Effector CD8-positive, alpha-beta T cell (primary cell): ENCODE measurements at places on chromosomes 5 and 9.

DNA sequence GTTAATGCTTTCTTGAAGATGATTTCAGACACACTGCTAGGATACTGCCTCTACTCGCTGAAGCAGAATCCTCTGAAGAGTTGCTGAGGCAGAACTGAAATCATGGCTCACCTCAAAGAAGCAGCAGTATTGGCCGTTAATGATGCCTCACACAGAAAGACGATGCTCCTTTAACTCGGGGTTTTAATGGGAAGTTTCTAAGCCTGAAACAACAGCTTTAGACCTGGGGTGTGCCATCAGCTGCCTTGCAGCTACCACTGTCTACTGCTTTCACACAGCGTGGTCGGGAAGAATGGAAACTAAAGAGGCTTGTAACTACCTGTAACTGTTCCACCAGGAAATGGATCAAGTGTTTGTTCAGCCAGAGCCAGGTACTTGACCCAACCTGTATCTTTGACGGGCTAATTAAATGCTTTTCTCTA is at the start of gene CTXN3:
CTXN3 (plus strand) TSS at position 65 of the 422 bp plus-strand sequence. CDS start 8,440 bp downstream, outside the sequence.
- DNase-seq: no peak

DNA sequence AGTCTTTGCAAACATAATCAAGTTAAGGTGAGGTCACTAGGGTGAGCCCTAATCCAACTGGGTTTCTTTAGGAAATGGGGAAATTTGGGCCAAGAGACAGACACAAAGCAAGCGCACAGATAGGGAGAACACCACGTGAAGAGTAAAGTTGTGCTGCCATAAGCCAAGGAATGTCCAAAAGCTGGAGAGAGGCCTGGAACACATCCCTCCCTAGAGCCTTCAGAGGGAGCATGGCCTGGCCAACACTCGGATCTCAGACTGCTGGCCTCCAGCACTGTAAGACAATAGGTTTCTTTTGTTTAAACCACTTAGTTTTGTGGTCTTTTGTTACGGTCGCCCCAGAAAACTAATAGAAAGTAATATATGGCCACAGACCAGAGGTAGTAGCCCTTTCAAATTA is 8.1 kb upstream of the ROR2 start:
- no peak for DNase-seq

DNA sequence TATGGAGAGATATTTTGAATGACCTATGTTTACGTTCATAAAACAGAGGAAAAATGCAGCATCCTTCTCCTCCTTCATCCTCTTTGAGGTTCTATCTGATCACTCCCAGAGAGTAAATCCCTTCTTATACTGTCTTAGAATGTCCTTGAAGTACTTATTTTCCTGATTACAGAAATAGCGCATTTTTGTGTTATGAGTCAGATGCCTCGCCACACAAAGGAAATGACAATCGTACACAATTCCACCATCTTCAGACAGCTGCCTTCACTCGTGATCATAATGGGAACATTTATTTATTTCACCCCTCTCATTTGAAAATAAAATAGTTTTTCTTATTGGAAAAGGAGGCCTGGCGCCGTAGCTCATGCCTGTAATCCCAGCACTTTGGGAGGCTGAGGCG is 2.4 kb upstream of the GLT6D1 start:
- DNase-seq: no peak

GRCh38 chr5:107670087-107670931 is 428 bp downstream of the EFNA5 start:
- no peak for DNase-seq

DNA sequence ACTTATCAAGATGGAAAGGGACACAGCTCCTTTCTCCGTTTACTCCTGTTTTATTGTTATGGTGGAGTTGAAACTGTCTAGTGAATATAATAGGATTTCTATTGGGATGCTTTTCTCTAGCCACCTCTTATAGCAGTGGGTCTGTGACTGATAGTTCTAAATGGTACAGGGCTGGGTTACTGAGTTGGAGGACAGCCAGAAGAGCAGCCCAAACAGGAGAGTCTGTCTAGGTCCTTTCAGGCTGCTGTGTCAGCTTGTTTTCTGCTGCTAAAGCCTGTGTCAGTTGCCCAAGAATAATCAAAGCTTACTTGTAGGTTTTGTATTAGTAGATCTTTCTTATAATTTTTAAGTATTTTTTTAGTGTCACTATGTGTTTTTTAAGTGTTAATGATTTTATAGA is 356.0 kb upstream of the SEMA6A start:
- DNase-seq: no peak

DNA sequence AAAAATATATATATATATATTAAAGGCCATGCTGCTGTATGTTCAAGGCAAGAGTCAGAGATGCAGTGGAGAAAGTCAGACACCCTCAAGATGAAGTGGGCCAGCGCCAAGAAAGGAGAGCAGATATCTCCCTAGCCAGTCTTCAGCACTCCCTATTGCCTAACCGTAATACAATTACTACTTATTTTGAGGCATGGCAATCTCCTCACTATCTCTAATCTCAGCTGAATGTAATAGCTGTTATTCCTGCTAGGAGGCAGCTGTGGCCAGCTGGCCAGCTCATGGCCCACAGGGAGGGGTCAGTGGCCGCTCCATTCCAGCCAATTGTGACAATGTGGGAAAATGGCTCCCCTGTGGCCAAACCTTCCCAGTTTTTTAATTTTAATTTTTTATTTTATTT is 87.5 kb upstream of the FBXW11 start:
- no peak for DNase-seq

DNA sequence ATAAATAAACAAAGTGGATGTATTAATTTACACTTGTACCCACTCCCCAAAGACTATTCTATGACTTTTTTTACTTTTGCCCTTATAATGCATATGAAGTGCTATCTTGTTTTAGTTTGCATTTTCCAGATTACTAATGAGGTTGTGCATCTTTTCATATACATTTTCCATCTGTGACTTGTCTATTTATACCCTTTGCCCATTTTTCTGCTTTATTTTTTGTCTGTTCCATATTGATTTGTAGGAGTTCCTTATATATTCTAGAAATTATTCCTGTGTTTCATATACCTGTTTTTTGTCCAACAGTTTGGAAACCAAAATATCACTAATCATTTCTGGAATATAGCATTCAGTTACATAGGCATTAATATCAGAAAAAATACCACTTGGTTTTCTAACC is 54.0 kb upstream of the SLC30A5 start:
- no peak for DNase-seq

- no peak for DNase-seq
Measured at GRCh38 chr9:132588501-132589147, 6.2 kb downstream of the BARHL1 start.

GRCh38 chr5:140222416-140222815 is 47.4 kb downstream of the CYSTM1 start:
- no peak for DNase-seq

DNA sequence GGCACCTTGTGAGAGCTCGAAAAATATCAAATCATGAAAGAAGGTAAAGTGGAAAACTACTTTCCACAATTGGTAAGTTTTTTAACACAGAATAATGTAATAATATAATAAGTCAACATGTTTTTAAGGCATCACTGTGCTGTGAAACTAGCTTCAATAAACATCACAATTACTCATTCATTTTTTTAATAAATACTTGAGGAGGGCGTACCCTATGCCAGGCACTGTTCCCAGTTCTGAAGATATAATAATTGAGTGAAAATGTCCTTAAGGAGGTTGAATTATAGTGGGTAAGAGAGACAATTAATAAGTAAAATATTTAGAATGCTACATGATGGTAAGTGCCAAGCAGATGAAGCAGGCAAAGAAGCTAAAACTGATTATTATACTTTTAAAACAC is 381.4 kb downstream of the ELAVL2 start:
- DNase-seq: no peak

- no peak for DNase-seq
Measured at GRCh38 chr9:33170464-33171415, 3.6 kb upstream of the B4GALT1 start.

GRCh38 chr5:158514319-158514985 is 585.3 kb downstream of the EBF1 start:
- DNase-seq: no peak

DNA sequence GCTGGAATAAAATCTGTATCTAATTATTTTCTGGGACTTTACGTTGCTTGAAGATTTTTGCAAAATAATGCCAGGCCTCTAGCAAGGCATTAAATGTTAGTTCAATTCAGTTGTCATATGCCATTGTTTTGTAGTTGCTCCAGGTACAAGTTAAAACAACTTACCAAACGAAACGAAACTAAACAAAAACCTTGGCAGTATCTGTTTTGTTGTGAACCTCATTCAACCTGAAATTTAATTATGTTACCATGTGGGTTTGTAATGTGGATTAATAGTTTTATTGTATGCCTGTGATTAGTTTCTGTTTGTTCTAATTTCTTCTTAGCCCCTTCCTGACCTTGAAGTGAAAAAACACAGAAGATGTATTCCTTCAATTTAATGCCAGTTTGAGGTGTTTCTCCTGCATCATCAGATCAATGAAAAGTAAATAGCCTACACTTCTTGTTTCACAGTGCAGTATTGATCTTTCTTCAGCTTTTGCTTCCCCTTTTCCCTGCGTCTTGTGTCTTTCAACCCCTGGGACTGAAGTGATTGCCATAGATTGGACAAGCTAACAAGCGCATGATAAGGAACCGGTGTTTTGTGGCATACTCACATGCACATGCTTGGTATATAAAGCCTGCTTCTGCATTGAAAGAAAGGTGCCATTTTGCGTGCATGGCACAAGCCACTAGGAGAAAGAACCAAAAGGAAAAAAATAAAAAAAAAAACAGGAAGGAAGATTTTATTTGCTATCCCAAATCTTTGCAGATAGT is 699.0 kb upstream of the ARRDC3 start:
- no peak for DNase-seq

DNA sequence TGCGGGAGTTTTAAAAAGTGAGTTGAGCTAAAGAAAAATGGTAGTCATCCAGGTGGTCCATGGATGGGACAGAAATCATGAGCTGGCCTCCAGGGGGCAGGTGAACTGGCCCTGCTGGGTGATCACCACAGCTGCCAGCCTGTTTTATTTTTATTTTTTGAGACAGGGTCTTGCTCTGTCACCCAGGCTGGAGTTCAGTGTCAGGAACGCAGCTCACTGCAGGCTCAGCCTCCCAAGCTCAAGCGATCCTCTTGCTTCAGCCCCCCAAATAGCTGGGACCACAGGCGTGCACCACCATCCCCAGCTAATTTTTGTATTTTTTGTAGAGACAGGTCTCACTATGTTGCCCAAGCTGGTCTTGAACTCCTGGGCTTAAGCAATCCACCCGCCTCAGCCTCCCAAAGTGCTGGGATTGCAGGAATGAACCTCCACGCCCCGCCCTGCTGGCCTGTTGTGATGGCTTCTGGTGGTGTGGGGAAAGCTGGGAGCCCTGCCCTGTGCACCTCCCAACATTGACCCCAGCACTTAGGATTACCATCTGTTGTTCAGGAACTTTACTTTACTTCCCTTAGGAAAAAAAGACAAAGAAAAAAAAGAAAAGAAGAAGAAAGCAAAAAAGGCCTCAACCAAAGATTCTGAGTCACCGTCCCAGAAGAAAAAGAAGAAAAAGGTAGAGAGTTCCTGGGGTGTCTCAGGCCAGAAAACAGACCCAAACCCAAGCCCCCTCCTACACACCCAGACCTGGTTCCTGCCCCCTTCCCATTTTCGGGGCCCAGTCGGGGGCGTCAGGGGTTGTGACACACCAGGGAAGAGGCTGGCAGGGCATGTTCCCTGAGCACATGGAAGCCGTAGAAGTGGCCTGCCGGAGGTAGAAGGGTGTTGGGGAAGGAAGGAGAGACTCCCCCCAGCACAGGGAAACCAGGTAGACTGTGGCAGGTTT is 14.7 kb downstream of the CD74 start:
- DNase-seq: no peak

GRCh38 chr5:89181546-89181945 is 298.6 kb upstream of the MEF2C start:
- no peak for DNase-seq

- no peak for DNase-seq
Measured at GRCh38 chr9:105360344-105360743, 87.5 kb upstream of the FSD1L start.

GRCh38 chr5:66967826-66968262 is 228.8 kb downstream of the CD180 start:
- DNase-seq: no peak

- DNase-seq: no peak
Measured at GRCh38 chr5:132094393-132095076, 20.9 kb downstream of the CSF2 start.

- DNase-seq: no peak
Measured at GRCh38 chr9:94779693-94780290, 53.3 kb downstream of the AOPEP start.

- DNase-seq: no peak
Measured at GRCh38 chr9:117722108-117722761, 18.0 kb downstream of the TLR4 start.

DNA sequence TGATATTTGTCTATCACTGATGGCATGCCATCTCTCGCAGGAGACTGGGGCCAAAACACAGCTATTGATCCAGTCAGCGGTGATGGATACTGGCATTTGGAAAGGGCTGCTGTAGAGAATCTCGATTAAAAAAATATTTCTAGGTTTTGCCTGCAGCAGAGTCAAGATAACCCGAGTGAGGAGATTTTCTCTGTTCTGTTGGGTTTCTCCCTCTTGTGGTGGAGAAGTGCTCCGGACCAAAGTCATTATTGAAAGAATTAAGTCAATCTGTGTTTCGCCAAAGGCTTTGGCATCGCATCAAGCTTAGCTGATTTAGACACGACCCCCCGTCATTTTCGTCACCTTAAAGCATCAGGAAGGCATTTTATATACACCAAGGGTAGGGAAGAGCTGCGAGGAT is 97.1 kb upstream of the IRX2 start:
- no peak for DNase-seq

DNA sequence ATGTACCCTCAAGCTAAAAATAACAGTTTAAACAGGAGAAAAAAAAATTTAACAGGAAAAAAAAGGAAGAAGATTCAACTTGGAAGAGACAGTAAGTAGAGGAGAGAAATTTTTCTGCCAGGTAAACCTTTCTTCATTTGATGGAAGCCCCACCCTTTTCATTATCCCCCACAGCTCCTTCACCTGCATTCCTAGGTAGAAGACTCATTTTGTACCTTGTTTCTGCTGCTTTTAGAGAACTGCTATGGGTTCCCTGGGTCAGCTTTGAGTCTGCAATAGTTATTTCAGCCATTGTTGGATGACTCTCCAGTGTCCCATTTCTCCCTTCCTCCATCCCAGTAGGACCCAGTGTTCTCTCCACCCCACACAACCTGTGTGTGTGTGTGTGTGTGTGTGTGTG is 74.1 kb upstream of the CPEB4 start:
- DNase-seq: no peak

DNA sequence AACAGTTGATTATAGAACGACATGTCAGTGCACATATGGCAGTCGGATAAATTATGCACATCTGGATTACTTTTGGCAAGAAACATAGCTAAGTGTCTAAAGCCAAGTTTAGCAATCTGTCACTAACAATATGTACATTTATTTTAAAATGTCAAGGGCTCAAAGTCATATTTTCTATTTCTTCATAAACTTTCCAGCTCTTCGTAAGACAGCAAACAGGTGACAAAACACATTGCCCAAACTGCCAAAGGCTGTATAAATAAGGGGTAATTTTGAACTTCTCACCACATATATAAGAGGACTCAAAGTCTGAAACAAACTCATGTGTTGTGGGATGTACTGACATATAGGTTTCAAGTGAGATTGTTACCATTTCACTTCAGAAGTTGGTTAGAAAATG is 237.2 kb downstream of the ARL15 start:
- DNase-seq: no peak

- no peak for DNase-seq
Measured at GRCh38 chr9:86605303-86605702, 251.1 kb upstream of the TUT7 start.
